ENCODE measurements at places on chromosomes 1 and 21. TPM values are rescaled to one million over a fixed set of nuclear protein-coding genes. Genes with fewer than 3 reads are reported as not detected.

- no peak for DNase-seq
Measured at GRCh38 chr21:34590520-34590919, 24.4 kb downstream of the RCAN1 start.

GRCh38 chr21:40706176-40706575 is 140.8 kb downstream of the DSCAM start:
- no peak for DNase-seq

DNA sequence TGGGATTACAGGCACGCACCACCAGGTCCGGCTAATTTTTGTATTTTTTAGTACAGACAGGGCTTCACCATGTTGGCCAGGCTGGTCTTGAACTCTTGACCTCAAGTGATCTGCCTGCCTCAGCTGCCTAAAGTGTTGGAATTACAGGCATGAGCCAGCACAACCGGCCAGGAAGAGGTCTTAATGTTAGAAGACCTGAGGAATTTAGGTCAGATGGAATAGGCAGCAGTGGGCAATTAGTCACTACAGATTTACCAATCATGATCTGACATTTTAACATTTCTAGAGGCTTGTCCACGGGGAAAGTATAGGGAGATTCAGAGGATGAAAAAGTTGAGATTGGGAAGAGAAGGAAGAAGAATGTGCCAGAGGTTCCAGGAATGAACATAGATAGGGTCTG is 8.9 kb upstream of the APP start:
- no peak for DNase-seq

DNA sequence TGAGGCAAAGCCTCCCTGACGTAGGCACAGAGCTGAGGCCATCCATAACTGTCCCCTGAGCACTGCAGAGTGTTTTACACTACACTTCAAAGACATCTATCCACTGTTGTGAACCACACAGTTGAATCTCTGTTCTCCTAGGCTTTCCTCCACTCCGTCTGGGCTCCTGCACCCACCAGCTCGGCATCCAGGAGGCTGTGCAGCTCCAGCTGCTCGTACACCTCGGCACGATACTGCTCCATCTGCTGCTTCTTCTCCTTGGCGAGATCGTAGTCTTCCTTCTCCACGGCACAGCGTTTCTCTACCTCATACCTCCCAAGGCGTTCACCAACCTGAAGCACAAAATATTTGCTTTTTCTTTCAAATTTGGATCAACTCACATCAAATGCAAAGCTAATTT is 18.2 kb downstream of the CEP104 start:
- no peak for DNase-seq

Gene HEYL
- polyA plus RNA-seq = not detected

Measured in GM12878 (cell line).